ENCODE measurements at places on chromosomes 12 and 14.

GRCh38 chr14:75422169-75422568 is 5.7 kb upstream of the JDP2 start:
- DNase-seq, result peak; percentile 74

DNA sequence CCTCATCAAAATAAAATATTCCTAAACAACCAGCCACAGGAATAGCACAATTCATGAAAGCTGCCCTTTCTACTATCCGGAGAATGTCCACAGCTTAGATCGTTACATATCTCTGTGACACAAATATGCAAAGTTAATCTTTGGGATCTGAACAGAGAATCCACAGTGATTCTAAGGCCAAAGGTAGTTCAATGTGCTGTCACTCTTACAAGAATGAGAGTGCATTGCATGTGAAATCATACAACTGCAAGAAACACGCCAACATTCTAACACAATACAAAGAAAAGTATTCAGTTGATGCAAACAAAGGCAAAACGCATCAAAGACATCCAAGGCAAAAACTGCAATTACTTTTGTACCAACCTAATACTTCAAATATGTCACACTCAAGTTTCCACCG is 60.4 kb downstream of the KSR2 start:
- no peak for DNase-seq

GRCh38 chr14:56995010-56995409 is 184.7 kb upstream of the OTX2 start:
- DNase-seq, result no peak

DNA sequence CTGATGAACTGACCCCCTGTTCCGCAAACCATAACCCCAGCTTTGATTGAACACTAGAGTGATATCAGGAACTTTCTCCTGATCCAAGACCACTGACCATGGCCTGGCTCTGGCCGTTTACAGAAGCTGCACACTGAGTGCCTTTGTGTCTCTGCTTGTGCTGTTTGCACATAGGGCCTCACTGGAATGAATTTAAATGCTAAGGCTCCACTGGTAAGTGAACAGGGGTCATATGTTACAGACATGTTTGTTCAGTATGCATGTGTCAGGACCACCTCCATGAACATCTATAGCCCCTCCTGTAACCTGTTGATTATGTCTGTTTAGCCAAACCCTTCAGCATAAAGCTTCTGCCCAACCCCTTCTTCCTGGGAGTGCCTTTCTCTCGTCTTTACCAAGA is 1239.8 kb downstream of the TMEM121 start:
- DNase-seq, result no peak

DNA sequence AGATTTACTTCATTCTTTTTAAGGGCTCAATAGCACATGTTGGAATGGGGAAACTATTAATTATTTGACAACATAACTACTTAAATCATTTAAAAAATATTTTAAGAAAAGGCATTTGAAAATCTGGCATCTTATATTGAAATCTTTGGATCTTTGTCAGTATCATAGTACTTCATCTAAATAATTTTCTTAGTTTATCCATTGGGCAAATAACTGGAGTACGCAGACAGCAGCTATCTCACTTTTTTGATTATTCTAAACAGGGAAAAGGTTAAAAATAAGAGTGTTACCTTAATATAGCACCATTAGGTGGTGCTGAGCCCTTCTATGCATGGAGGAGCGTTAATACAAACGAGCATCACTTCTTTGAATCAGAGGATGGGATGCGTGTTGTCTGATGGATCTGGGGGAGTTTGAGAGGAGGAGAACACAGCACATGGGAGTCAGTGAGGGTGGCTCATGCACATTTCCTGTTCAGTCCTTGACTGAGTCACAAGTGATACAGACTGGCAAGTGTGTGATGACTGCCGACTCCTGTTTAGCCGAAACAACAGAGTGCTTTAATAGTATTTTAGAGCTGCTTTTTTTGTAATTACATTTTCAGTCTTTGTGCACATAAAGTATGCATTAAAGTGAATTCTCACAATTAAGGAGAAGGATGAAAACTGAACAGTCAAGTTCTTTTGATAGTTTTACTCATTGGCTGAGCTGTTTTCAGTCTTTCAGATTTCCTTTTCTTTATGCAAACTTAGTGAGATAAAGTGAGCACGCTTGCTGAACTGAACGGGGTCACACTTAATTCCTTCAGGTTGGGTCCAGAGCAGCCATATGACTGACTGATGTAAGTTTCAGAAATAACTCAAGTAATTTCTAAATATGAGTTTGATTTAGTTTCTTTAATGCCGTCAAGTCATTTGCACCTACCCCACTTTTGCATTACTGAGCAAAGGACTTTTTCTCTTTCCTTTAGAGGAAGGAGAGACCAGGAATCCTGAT is 92.7 kb downstream of the DIP2B start:
- peak; percentile 80 for DNase-seq

DNA sequence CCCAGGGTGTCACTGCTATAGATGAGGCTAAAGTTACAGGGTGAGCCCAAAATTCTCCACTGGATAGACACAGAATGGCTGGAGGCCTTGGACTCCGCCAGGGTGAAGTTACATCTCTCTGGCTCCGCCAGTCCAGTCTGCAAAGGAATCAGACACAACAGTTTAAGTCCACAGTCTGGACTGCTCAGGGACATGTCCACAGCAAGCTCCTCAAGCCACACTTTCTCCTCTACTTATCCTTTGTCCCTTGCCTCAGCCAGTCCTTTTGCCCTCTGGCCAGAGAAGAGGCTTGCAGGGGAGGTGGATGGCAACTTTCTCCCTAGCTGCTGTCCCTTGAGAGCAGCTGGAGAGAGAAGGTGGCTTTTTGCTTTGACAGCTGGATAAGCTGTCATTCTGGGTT is 28.0 kb downstream of the PTPRB start:
- DNase-seq, result peak; percentile 14

DNA sequence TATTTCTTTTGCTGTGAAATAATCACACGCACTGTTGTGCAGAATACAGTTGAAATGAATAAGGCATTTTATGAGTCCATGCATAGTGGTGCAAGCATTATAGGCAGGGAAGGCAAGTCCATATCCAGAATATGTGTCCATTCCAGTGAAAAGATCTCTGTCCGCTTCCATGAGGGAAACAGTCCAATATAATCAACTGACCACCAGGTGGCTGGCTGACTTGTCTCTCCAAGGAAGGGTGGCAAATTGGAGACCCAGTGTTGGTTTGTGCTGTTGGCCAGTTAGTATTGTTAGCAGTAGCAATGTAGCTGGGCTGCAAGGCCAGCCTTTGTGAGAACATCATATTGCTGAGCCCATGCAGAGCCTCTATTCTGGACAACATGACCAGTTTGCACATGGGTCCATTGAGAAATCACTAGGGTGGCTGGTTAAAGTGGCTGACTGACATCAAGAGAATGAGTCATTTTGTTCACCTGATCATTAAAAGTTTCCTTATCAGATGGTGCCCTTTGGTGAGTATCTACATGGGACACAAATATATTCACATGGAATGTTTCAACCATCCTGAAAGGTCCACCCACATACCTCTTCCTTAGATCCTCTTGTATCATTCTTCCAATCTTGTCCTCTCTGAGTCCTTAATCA is 17.3 kb upstream of the YAF2 start:
- DNase-seq, result no peak

DNA sequence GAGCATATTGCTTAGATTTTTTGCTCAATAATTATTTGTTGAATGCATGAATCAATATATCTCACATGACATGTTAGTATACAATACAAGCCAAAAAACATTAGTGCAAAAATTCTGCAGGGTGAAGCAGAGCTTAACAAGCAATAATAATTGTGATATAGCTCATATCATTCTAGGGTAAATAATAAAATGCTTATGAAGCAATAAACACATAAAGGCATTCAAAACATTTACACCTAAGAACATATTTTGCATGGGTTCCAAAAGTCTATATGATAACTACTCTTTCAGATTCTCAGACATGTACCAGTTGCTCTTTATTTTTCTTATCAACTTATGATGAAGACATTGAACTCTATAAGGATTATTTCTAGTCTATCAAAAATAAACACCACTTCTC is 886.2 kb downstream of the TRHDE start:
- no peak for DNase-seq

- no peak for DNase-seq
Measured at GRCh38 chr12:89576572-89577220, 50.8 kb upstream of the POC1B start.

GRCh38 chr14:55889124-55889523 is 229.1 kb upstream of the PELI2 start:
- no peak for DNase-seq

GRCh38 chr12:127060933-127061332 is 1206.0 kb upstream of the TMEM132C start:
- DNase-seq, result no peak

- no peak for DNase-seq
Measured at GRCh38 chr12:119151445-119152026, 27.2 kb upstream of the HSPB8 start.

DNA sequence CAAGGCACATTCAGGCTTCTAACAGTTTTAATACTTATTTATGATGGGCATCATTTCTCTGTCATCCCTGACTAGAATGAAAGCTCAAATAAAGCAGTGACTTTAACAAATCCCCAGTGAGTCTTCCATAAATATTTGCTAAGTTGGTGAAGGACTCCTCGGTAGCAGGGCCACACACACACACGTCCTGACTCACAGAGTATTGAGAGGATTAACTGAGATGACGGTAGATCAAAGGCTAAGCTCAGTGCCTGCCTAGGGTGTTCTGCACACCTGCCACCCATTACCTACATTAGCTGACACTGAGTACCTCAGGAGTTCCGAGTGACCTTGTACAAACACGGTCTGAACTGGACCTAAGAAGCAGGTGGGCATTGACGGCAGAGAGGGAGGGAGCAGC is 197.3 kb upstream of the SFSWAP start:
- DNase-seq, result no peak

- DNase-seq, result no peak
Measured at GRCh38 chr14:79325557-79325956, 885.7 kb downstream of the DIO2 start.

GRCh38 chr14:105021656-105022275 is 883 bp upstream of the CDCA4 start:
- DNase-seq, result no peak

GRCh38 chr14:67963960-67964812 is 144.6 kb downstream of the RAD51B start:
- peak; percentile 55 for DNase-seq

DNA sequence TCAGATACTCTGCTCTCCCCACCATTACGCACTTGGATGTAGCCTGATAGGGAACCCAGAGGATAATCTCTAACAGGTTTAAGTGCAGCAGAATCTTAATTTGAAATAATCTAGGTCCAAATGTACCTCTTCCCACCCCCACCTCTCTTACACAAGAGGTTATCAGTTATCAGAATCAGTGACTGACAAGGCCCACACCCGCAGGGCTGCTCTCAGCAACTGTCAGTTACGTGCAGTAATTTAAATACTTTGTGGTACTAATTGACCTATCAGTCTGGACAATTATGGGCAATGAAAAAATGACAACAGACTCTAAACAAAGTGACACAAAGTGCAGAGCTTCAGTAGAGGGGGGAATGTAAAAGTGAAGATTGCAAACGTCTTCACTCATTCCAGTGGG is 74.0 kb downstream of the CLIP1 start:
- no peak for DNase-seq

DNA sequence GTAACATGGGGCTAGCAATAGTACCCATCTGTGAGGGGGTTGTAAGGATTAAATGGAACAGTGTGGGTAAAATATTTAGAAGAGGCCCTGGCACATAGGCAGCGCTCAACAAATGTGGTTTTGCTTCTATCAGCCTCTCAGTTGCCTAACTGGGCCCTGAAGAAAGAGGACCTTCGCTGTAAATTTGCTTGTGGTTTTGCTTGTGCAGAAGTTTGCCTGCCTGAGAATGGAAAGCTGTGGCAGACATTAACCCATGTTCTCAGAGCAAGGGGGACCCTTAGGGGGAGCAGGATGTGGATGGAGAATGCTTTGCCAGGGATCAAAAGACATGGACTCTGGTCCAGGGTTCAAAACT is 160.1 kb downstream of the BRMS1L start:
- no peak for DNase-seq

GRCh38 chr14:35821564-35822411 is 4.3 kb upstream of the BRMS1L start:
- DNase-seq, result peak; percentile 46

GRCh38 chr12:52781399-52782082 is 4.4 kb upstream of the KRT76 start:
- no peak for DNase-seq

GRCh38 chr14:67240168-67240932 is 885 bp upstream of the PALS1 start:
- peak; percentile 44 for DNase-seq

DNA sequence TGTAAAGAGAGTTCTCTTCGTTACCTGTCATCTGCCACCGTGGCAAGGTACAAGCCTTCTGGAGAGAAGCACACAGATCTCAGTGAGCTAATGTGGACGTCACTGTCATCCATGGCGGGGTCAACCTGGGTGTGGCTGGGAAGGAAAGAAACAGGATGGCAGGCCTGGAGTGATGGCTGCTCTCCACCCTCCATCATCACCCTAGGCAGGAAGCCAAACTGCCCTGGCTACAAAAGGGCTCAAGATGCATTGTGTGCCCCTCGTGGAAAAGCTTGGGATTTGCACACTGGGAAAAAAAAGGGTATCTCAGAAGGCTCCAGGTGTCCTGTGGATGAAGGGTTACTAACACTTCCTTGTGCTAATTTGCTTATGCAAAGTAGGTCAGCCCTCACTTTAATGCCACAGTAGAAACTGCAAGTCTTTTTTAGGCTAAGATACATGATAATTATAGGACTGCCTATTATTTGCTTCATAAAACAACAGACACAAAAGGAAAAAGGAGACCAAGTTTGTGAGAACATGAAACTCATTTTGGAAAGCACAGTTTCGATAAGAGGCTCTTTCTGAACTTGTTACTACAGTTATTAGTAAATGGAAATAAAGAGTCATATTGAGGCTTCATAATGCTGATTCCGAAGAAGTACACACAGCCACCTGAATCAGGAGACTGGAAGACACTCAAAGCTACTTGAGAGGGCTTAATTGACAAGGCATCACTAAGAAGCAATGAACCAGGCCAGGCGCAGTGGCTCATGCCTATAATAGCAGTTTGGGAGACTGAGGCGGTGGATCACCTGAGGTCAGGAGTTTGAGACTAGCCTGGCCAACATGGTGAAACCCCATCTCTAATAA is 18.9 kb downstream of the RFC5 start:
- peak; percentile 37 for DNase-seq

GRCh38 chr12:106179086-106179485 is 40.3 kb upstream of the NUAK1 start:
- peak; percentile 43 for DNase-seq

DNA sequence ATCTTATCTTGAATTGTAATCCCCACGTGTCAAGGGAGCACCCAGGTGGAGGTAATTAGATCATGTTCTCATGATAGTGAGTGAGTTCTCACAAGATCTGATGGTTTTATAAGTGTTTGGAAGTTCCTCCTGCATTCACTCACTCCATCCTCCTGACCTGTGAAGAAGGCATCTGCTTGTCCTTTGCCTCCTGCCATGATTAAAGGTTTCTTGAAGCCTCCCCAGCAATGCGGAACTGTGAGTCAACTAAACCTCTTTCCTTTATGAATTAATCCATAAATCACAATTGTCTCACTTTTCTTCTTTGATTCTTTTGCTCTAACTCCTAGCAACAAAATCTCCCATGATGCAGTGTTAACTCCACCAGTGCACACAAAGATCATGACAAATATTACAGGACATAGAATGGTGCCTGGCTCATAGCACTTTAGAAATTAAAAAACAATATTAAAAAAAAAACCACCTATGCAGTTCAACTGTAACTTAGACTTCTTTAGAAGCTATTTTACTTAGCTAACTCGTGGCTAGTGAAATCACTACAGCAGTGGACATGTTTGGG is 37.6 kb upstream of the MGAT4C start:
- DNase-seq, result no peak

GRCh38 chr12:126147321-126147720 is 1082.1 kb downstream of the AACS start:
- no peak for DNase-seq

All from AG20443 (cell line).